ENCODE measurements at places on chromosomes 3 and 15. TPM values are rescaled to one million over a fixed set of nuclear protein-coding genes. Genes with fewer than 3 reads are reported as not detected.

Gene CYP19A1
- 1.4 TPM for polyA plus RNA-seq

DNA sequence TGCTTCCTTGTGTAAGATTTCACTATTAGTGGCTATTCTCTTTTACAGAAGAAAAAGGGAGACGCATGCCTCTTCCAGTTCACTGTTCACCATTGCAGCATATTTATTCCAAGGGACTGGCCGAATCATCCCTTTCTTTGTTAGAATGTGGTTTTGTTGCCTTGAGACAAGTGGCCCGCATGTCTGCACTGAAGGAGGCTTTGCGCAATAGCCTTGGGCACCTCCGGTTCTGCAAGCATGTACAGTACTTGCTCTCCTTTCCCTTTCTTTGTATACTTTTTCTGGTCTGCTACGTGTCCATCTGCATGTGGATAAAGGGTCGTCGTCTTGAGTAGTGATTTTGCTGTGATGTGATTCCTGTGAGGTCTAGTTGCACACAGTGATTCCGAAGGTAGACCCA, 43.0 kb downstream of the FLNB start:
- peak; percentile 36 for DNase-seq

DNA sequence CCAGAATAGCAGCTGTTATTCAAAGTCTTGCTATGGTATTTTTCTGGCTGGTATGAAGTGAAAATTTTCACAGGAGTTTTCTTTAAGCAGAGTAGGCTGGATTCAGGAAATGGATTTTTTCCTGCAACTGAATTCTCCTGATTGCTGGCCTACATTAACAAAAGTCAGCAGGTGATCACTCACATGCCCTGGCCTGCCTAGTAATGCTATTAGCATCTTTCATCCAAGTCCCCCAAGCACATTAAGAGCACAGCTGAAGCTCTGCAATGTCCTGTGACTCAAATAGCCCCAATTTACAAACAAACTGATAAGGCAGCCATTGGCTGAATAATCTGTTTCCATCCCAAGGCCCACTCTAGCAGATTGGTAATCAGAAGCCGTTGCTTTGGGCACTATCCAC, 688.3 kb upstream of the LMCD1 start:
- DNase-seq, result no peak

- DNase-seq, result no peak
These were observed 25.3 kb downstream of the CSPG5 start for GRCh38 chr3:47553407-47553806.

DNA sequence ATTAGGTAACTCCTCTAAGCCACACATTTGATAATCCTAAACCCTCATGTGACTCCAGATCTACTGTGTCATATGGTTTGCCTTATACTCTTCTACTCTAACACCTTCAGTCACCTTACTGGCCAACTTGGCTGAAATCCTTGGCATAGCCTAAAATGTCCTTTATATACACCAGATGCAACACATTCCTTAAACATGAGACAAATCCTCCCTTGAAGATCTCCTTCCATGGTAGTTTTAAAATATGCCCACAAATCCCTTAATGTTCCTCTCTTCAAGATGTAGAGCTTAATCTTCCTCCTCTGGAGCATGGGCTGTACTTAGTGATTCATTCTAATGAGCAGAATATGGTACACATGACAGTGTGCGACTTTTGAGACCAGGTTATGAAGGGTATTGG, 238.9 kb downstream of the SUCLG2 start:
- no peak for DNase-seq
